ENCODE measurements at places on chromosomes 1 and 21.

DNA sequence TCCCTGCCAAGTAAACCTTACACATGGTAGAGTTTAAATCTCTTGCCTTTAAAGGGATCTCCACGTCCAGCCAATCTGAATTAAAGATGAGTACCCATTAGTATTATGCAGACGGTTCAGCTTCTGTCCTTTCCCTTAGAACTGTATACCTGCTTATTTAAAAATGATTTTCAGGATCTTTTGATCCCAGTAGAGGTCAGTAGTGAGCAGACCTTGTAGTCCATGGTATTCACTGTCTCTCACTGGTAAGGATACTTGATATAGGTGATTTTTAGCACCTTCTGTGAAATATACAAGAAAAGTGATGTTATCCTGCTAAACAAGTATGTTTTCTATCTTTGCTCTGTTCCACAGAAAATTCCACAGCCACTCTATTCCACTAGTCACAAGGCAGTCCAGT, 1211.6 kb upstream of the ADGRL4 start:
- no peak for DNase-seq

GRCh38 chr21:15064576-15065391, at the start of gene NRIP1:
Gene NRIP1 (minus strand): TSS chr21:15065000. CDS start chr21:14968192, 96,808 bp downstream.
- peak; percentile 66 for DNase-seq

DNA sequence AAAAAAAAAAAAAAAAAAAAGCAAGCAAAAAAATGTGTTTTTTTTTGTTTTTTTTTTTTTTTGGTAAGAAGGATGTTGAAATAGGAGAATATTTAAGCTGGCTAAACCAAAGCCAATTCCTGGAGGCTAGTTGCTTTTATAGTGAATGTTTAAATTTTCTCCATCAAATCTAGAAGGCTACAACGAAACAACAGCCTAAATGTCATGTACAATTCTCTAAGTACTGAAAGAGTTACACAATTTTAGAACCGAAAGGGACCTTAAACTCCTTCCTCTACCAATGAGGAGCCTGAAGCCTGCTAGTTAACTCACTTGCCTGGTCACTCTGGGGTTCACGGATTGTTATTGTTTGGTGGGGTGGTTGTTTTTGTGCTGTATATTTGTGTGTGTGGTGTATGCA, 3.5 kb downstream of the WLS start:
- no peak for DNase-seq

DNA sequence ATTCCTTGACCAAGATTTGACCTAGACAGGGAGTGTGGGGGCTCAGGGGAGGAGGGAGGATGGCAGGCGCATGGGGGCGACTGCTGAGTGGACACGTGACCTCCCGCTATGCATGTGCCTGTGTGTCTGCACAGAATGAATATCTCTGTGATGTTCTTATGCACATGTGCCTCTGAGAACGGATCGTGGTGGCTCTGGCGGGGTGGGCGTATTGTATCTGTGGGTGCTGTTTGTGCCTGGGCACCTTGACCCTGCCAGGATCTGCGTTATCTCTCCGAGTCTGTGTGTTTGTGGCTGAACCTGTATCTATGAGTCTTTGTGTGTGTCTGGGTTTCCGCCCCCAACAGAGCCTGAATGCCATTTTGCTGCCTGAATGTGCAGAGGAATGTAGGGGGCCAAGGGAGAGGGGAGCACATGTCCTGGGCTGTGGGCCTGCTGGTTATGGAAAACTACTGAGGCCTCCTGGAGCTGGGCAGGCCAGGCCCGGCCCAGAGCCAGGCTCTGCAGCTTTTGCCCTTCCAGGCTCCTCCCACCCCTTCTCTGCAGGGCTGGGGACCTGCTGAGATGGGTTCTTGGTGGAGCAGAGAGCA, 102.5 kb downstream of the EBNA1BP2 start:
- no peak for DNase-seq

- peak; percentile 49 for DNase-seq
These were observed 1.7 kb downstream of the PLEKHG5 start for GRCh38 chr1:6489799-6490180.

DNA sequence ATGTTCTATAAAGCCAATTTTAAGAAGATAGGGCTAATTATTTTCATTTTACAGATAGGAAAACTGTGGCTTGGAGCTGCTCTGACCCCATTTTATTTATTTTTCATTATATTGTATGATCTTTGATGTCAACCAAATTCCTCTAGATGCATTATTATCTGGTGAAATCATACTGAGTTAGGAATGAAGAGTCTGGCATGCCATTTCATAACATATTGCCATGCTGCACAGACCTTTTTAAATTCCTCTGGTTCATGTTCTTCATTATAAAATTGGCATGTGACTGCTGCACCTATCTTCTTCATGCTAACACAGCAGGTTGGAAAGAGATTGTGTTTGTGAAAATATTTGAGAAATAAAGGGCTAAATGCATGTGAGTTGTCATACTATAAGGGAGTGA, 12.7 kb downstream of the PRRX1 start:
- DNase-seq: no peak

- no peak for DNase-seq
These were observed 61.4 kb upstream of the CXADR start for GRCh38 chr21:17451364-17451891.

DNA sequence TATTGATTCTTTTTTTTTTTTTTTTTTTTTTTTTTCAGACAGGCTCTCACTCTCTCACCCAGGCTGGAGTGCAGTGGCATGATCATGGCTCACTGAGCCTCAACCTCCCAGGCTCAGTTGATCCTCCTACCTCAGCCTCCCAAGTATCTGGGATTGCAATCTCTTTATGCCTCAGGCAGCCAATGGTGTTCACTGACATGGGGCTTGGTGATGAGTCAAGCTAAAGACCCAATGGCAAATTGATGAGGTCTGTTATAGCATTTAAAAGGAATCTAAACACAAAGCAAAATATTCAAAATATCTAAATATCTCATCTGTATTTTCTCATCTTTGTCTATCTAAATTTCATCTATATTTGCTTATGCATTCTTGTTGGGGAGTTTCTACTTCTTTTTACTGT, 30.5 kb upstream of the CAMSAP2 start:
- DNase-seq: no peak

DNA sequence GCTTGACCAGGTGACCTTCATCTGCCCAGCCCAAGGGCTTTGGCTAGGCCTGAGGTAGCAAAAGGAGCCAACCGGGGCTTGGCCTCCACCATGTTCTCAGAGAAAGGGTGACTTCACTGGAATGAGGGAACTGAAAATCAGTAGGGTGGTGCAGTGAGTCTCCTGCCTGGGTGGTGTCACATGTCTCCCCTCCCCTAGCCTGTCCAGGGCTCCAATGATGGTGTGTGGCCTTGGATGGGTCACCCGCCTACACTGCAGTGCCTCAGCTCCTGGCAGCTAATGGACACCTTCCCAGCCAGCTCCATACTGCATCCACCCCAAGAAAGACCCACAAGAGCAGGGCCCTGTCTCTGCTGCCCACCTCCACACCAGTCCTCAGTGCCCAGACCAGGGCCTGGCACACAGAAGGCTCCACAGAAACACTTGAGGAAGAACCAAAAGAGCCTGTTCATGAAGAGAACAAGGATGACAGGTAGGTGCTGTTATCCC, 678.7 kb downstream of the MATN1 start:
- no peak for DNase-seq

DNA sequence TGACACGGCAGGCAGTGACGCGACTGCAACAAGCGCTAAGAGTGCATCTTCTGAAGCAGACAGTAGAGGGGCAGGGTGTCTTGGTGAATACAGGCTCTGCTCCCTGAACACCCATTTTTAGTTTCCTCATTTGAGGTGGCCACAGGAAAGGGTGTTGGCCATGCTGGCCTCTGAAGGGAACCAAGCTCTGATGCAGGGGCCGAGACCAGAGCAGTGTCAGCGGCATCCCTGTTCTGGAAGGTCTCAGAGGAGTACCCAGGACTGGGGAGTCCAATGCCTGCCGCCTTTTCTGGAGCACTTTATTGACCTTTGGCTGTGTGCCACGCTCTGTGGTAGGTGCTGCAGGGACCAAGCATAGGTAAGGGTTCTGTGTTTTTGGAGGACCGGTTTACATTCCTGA, 100.4 kb downstream of the KCNJ6 start:
- DNase-seq: no peak

GRCh38 chr1:156435545-156436140, 64.9 kb downstream of the MEF2D start:
- DNase-seq: no peak

DNA sequence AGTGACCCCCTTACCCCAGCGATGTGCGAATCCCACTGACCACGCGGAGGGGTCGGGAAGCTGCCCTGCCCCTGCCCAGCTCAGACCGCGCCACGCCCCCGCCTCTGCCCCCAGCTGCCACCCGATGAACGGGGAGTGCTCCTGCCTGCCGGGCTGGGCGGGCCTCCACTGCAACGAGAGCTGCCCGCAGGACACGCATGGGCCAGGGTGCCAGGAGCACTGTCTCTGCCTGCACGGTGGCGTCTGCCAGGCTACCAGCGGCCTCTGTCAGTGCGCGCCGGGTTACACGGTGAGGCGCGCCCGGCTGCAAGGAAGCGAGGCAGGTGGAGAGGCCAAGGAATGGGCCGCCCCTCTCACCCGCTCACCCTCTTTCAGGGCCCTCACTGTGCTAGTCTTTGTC, 11.9 kb upstream of the LRRC71 start:
- DNase-seq: no peak

DNA sequence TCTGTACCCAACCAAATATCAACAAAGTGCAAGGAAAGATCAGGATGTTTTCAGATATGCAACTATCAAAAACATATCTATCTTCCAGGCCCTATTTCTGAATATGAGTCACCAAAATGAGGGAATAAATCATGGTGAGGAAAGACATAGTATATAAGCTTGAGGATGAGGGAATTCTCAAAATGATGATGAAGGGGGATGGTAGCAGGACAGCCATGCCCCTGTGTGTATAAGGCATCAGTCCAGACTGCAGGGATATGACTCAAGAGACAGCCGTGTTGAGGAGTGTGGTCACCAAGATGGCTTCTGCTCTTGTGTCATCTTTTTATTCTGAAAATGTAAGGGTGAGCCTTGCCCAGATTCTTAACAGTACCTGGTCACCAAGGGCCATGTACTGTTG, 4.4 kb upstream of the WDR64 start:
- no peak for DNase-seq

DNA sequence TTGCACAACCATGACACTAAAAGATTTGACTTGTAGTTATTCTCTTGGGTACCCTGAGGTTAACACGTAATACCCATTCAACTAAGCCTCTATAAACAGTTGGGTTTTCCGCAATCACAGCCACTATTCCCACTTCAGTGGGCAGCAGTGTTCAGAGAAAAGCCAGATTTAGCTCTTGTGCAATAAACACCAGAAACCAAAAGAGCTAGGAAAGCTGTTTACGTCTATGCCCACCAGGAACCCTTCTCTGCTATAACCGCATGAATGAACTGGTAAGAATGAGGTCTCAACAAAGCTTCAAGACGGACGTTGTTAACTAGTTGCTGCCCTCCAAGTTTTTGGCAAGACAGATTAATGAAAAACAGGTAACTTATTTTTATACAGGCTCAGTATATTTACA, 101.3 kb downstream of the SLC45A1 start:
- DNase-seq: no peak

GRCh38 chr1:157287462-157287861, 149.3 kb upstream of the ETV3 start:
- no peak for DNase-seq

GRCh38 chr21:26912466-26912865, 54.4 kb downstream of the ADAMTS5 start:
- no peak for DNase-seq

GRCh38 chr1:232655028-232655745, 25.3 kb upstream of the SIPA1L2 start:
- DNase-seq: no peak

DNA sequence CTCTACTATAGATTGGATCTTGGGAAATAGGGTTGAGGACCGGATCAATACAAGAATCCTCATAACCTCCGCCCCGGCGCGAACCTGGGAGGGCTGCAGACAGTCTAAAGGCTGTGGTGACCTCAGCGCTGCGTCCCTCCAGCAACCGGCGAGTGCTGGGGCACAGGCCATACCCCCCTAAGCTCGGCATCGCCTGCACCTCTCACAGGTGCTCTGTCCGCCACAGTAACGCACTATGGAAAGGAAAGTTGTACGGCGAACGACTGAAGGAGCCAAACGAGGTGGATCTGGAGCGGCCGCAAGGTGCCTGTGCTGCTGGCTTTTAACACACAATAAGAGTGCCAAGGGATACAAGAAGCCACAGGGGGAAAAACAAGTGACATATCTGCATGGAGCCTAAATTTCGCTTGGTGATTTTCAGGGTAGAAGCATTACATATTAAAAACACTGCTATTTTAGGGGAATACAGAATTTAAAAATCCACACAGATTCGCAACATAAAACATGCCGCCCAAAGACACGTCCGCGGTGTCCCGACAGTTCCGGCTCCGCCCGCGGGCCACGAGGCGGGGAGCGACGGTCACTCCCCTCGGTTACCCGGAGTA, 1.4 kb upstream of the RBM15 start:
- DNase-seq: no peak

GRCh38 chr1:17137441-17137840, 18.2 kb upstream of the PADI2 start:
- no peak for DNase-seq

DNA sequence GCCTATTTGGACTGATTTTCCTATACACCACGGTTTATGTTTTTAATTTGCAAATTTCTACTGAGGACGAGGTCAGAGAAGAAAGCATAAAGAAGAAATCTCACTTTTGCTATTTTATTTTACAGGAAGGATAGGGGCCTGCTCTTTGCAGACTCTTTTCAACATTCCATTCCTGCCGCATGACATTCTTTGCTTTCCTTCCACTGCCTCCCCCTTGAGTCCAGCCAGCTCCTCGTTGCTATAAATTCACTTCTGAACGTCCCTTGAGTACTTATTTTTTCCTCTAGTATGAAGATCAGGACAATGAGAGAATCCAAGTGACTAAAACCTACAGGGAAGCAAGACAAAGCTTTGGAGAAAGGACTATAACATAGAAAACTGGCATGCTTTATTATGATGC, 53.4 kb upstream of the PTGFR start:
- no peak for DNase-seq

GRCh38 chr1:202365092-202365815, 16.8 kb downstream of the PPP1R12B start:
- DNase-seq: no peak

DNA sequence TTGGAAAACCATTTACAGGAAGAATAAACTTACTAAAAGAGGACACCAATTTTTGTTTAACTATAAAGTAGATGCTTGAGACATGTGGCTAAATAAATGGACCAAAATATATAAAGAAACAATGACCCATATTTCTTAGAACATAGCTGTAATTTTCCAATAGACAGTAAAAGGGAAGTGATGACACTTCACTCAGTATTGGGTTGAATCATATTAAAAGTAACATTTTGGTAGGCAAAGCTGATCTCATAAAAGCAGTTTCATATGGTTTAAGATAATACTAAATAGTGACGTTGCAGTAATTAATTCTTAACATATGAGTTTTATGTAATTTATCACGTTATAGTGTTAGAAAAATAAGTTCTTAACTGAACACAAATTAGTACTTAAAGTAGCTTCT, 308.9 kb upstream of the RUNX1 start:
- DNase-seq: no peak

- no peak for DNase-seq
These were observed 1.4 kb downstream of the S100A12 start for GRCh38 chr1:153374071-153374470.

Measured in cerebellar nuclear complex (tissue), 1 donor.